ENCODE measurements at places on chromosomes 6 and 20.
A peak's percentile ranks its signal among the peaks of the same experiment; 100 is the strongest.

DNA sequence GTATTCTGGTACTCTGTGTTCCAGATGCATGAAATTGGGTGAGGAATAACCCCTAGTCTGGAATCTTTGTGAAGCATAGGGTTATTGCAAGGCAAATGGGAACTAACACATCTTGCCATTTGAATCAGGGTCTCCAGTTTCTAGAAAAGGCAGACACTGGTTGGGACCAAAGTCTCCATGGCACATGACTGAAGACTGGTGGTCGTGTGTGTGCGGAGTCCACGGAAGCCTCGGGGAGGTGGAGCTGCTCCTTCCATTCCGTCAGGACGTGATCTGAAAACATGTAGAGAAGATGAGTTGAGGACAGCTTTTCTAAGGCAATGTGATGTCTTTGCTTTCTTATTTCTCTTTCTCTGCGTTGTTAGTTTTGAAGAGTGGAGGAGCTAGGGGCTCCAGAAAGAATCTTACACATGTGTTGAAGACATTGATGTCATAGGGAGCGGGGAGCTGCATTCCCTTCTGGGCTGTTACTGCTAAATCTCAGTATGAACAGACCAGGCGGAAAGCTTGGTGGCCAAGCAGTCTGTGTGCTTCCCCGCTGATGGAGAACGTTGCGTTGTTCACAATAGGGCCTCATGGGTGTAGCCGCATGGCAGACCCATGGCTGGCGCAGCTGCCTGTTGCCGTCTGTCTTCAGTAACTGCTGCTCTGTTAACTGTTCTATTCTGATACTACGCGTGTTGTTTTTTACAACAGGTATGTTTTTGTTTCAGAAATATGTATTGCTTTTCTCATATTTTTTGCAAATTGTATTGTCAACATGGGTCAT lies 4.8 kb upstream of the SLC17A9 start:
- no peak for DNase-seq

DNA sequence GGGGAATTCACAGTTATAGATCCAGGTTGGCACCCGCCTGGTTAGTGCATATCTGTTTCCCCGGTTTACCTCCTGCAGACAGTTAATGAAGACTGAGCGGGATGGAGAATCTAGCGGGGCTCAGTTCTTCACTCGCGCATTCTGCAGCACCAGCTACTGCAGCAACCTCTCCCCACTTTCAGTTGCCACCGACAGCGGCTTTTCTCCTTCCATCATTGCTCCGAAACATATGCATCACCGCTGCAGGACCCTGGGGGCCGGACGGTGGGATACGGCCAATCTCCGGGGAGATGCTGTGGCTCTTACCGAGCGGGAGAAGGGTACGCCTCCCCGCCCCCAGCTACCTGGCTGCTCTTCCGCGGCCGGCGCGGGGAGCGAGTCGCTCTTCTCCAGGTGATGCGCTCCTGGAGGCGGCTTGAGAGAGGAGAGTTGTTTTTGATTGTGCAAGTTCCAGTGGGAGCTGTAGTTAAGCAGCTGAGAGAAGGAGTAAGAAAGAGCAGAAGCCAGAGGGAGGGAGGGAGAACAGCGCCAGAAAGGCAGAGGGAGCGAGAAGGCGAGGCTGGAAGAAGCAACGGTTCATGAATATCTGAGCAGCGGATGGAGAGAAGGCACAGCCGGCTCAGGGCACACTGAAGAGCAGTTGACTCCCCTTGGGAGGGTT lies at the start of gene SGK1:
SGK1 (minus strand) TSS at position 642 of the 661 bp plus-strand sequence. CDS start 652 bp downstream, outside the sequence.
- peak; percentile 41 for DNase-seq

- DNase-seq, result no peak
These were observed 45.8 kb upstream of the SLCO4A1 start for GRCh38 chr20:62596486-62596885.

- no peak for DNase-seq
These were observed 21.0 kb upstream of the IYD start for GRCh38 chr6:150347845-150348244.

DNA sequence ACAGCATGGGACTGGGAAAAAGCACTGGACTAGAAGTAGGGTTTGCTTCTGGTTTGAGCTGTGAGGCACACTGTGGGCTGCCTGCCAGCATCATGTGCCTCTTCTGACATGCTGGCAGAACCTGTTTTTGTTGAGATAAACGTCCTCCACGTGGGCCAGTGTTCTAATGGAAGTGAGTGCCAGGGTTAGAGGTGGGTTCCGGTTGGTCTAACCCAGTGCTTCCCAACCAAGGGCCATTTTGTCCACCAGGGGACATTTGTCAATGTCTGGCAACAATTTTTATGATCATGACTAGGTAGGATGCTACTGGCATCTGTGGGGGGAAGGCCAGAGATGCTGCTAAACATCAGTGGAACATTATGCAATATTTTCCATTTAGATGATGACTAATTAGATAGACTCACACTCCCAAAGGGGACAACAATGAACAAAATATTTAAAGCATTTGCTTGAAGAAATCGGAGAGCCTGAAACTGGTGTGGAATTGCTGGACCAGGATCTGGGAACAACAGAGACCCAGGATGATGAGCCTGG lies 7.8 kb upstream of the APMAP start:
- peak; percentile 97 for DNase-seq

DNA sequence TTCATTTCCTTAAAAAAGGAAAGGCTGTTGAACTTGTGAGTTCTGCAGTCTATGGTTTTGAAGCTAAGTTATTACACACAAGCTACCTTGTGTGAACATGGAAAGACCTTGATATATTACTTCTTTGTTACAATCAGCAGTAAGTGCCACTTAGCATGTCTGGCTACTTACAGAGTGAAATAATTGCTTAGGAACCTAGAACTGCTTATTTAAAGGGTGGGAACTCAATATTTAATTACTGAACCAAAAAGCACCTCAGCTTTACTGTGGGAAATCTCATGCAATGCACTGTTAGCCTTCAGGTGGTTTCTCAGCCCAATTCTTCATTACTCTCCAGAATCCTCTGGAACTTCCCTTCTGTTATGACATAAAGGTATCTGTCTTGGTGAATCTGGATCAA lies 17.9 kb downstream of the PERP start:
- DNase-seq, result no peak

GRCh38 chr6:45946887-45947286 lies 68.8 kb downstream of the CLIC5 start:
- DNase-seq, result no peak

GRCh38 chr6:53916804-53917463 lies 122.1 kb downstream of the LRRC1 start:
- no peak for DNase-seq

DNA sequence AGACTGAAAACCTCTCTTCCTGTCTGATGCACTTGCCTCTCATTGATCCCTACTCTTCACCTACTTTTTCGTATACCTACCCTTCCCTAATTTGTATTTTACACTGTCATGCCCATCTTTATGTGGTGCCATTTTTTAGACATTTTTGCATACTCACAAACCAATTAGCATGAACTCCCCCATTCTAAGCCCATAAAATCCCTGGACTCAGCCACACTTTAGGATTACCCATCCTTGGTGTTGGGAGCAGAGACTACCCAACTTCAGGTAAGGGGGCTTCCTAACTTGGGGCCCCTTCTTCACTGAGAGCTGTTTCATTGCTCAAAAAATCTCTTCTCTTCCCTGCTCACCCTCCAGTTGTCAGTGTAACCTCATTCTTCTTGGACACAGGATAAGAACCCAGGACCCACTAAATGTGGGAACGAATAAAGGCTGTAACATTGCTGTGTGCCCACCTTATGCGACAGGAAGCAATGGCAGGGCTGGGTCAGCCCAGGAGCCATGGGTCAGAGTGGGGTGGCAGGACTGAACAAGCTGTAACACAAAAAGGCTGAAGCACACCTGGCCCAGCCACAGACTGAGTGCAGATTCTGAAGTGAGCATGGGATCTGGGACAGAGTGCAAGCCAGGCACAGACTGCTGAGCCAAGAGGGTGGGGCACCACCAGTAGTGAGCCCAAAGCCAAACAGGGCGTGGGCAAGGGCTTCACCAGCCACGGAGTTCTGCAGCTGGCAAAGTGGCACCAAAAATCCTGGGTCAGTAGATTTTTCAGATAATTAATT lies 789.1 kb upstream of the HS3ST5 start:
- DNase-seq, result no peak

GRCh38 chr6:124961777-124962638 lies at the start of gene RNF217:
TSS of gene RNF217 (plus strand) at chr6:124962437. CDS start at chr6:124962545, 108 bp downstream.
- DNase-seq, result peak; percentile 62

DNA sequence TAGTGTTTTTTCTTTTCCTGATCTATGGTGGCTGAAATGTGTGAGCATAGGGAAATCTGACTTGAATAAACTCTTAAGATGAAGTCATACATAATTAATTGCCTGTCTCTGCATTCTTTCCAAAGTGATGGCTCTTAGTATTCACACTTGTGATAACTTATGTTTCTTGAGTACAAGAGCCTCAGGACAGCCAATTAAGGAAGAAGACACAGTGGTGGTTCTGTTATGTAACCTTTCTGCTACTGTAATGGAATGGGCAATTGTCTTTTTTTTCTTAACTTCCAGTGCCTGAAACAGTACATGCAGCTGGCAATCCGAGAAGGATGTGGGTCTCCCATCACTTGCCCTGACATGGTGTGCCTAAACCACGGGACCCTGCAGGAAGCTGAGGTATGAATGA lies 40.1 kb downstream of the RNF144B start:
- DNase-seq, result no peak

DNA sequence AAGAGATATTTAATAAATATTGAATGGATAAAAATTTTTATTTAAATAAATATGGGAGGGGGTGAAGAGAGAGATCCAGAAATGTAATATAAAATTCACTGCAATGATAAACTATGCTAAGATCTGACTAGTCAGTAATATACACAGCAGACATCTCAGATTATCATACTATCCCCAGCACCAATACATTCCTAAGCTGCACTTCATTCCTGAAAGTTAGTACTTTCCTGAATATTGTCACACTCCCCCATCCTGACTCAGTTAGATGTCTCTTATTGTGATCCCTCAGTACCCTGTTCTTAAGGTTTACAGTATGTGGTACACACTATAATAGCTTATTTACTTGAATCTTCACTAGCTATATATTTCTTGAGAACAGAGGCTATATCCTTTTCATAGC lies 88.3 kb upstream of the KCNQ5 start:
- DNase-seq, result no peak

DNA sequence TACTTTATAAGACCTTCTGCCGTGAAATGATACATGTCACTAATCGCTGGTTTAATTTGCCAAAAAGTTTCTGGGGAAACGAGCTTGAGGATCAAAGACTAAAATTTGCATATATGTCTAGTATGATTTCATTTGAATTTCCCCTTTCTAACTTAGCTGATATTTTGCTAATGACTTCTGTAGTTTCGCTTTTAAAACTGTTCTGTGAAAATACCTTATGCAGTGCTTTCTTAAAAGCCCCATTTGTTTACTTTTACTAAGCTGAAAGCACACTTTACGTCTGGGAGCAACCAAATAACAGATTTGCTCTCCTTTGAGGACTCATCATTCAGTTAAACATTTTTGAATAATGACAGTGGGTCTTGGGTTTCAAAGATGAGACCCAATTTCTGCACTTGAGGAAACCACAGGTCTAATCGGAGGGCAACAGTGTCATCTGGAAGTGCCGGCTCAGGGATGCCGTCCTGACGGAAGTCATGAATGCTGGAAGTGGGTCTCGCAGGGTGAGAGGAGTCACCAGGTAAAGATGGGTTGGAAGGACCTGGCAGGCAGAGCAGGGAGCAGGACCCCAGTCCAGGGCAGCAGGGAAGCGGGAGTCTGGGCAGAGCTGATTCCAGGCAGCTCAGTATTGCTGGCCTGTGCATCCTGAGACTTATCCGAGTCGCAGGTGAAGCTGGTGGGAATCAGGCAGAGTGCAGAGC lies 33.2 kb downstream of the PLEKHG1 start:
- DNase-seq, result peak; percentile 23

DNA sequence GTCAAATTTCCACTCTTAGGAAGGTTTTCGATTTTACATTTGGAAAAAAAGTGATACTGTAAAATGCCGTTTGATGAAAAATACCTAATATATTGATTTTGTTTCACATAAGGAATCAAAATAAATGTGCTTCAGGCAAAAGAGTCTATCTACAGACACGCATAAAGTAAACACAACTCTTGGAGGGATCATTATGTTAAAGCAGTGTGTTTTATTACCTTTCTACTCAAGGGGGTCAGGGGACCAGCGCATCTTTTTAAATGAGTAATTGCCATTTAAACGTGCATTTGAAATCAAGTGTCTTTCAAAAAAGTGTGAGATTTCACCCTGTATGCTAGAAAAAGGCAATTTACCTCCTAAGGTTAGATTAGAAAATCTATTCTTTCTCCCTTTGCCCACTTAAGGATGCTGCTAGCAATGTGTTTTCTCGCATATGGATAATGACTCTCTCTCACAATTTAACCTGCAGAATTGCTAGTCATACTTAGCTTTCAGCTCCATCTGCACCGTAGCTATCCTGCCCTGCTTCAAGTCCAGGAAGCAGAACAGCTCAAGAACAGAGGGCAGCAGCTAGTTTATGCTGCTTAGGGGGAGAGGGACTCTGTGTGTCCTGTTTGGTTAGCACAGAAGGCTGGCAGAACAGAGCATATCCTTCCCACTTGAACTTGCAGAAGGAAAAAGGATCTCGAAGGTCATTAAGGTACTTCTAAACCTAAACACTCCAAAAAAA lies 35.0 kb downstream of the NKAIN2 start:
- no peak for DNase-seq

DNA sequence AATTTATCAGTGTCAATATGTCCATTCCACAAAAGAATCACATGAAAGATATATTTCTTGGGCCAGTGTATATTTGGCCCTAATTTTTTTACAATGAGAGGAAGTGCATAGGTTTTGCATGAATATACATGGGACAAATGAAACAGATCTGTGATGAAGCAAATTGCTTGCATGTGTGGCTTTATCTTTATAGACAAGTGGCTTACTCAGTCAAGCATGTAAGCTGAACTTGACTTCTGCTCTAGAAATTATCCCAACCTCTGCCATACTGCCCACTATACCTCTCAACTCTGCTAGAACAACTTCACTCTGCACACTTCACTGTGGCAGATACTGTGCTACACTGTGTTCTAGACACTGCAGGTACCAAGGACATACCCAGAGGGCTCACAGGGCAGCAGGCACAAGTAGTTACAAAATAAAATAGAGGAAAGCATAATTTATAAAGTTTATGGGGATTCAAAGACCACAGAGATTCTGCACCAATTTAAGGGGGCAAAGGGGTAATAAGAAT lies 349.2 kb upstream of the HSF2 start:
- DNase-seq, result no peak

GRCh38 chr6:40917603-40918002 lies 121.4 kb downstream of the UNC5CL start:
- DNase-seq, result no peak

GRCh38 chr6:7238900-7239589 lies 74.0 kb downstream of the SSR1 start:
- peak; percentile 93 for DNase-seq

- DNase-seq, result no peak
These were observed 46.3 kb downstream of the PKHD1 start for GRCh38 chr6:52041134-52041533.
